D721Med (cell line): ENCODE measurements at places on chromosomes 6 and 20.

DNA sequence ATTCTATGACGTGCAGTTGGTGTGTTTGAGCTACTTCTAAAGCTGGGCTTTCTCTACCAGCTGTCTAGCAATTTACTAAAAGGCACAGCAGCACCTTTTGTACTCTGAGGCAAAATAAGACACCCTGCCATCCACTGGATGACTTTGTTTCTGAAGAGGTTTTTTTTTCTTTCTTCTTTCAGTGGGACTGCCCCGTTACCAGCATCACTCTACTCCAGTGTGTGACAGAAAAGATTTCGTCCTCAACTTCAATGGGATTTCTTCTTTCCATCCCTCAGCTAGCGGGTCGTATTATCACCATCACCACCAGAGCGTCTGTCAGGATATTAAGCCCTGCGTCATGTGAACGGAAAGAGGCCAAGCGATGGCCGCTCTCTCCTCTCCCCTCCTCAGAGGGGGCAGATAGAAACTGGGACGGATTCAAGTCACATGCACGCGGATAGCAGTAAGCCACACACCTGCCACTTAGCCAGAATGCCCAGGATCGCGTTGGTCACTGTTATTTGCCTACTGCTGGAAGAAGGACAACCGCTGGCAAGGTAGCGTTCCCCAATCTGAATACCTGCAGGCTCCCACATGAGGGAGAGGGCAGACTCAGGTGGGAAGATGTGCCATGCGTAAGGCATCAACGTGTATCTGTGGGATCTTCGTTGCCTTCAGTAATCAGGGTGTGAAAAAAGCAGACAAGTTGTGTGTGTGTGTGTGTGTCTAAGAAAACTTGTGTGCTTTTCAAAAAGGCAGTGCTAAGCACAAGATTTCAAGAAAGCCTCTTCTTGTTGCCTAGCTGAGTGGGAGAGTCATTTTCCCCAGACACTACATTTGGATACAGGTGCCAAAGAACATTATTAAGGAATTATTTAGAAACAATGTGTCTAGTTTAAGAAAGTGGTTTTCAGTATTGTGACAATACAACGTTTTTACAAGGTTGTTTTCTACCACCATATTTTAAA lies 5.4 kb downstream of the FOXF2 start:
- no peak for DNase-seq

DNA sequence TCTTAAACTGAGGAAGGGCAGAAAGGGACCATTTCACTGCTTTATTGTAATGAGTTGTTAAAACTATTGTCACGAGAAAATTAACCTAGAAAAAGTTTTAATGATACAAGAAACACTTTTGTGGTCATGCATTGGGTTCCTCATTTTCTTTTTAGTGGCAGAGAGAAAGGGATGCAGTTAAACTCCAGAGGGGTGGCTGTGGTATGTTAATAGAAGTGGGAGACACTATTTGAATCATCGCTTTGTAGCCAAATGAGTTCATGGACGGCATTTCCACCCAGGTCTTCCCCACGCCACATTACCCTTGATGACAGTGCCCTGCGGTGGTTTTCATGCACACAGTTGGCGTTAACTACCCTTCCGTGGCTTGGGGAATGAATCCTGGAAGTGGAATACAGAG lies 235.6 kb downstream of the PLCB1 start:
- DNase-seq, result no peak

DNA sequence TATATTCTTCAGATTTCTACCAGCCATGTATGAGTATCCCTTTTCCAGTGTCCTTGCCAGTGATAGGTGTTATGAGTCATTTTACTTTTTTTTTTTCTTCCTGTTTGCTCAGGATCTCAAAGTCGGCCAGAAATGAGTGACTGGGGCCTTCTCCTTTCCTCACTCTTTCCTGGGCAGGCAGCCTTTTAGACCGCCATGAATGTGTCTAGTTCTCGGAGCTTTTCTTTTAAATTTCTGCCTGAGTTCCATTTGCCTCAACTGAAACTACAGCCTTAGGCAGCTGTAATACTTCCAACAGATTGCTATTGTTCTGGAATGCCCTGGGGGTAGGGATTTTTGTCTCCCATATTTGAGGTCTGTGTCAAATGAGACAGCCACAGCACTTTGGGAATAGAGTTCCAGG lies 83.7 kb downstream of the STXBP5 start:
- DNase-seq, result no peak

- DNase-seq, result no peak
These were observed 294.0 kb downstream of the SAMD5 start for GRCh38 chr6:147802459-147802858.

- no peak for DNase-seq
These were observed 114.5 kb upstream of the SOX4 start for GRCh38 chr6:21478883-21479539.

GRCh38 chr20:17857639-17858449 lies 110.8 kb downstream of the SNX5 start:
- no peak for DNase-seq

DNA sequence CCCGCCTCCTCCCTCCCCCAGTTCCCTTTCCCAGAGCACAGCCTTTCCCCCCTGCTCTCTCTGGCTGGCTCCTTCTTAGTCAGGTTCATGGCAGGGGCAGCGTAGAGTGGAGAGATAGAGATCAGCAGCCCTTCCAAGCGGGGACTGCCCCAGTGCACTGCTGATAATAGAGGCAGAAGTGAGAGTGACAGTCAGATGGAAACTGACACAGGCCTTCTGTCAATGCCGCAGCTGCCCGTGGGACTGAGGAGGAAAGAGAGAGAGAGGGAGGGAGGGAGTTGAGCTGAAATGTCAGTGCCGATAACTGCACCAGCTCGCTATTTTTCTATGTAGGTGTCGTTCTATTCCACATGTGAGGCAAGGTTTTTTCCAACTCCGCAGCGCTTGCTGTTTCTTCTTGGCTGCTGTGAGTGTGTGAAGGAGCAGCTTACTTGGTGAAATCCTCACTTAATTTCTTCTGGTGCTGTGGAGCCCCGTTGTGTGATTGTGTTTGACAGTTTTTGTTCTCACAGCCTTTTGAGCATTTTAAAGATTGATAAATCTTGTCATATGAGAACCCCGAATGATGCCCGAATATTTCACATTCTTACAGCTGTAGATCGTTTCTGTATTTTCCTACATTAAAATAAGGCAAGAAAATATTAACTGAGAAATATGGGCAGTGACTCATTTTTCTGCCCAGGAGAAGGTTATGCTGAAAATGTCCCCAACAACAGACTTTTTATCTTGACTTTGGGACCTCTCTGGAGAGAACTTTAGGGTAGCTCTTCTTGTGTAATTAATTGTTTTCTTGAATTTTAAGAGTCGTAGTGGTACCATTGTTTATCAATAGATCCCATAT lies 386.4 kb upstream of the MMS22L start:
- DNase-seq, result no peak

DNA sequence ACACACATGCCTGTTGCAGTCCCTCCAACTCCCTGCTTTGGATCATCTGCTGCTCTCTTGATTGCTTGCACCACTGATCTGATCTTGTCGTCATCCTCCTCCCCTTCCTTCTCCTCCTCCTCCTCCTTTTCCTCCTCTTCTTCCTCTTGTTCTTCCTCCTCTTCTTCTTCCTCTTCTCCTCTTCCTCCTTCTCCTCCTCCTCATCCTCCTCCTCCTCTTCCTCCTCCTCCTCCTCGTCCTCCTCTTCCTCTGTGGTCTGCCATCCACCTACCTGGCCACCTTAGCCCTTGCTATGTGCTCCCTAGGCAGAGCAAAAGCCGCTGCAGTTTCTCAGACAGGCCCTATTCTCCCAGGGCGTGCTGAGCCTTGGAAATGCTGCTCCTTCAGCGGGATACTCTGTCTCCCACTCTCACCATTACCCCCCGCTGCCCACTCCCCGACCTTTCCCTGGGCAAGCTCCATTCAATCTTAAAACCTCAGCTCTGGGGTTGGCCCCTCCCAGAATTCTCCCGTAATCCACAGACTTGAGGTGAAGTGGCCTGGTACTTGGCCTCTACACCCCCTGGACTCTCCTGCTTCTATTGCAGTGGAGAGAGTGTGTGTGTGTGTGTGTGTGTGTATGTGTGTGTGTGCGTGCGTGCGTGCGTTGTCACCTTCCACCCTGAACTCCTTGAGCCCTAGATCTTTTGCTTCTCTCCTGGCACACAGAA lies 105.0 kb downstream of the SASH1 start:
- DNase-seq, result no peak

GRCh38 chr20:59153355-59153681 lies 10.3 kb upstream of the ZNF831 start:
- DNase-seq, result no peak

DNA sequence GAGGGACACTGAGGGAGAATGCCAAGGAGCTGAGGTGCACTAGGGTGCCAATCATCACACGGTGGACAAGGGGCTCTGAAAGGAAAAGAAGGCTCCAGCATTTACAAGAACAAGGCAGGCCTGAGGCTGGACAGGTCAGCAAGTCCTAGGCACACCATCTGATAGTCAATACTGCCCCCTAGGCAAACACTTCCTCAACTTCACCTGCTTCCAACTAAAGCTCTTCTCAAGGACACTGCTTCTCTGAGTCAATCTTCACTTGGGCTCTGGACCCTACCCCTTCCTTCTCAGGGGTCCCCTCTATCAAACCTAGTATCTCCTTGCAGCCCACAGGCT lies 37.7 kb upstream of the SLC4A11 start:
- DNase-seq, result no peak

DNA sequence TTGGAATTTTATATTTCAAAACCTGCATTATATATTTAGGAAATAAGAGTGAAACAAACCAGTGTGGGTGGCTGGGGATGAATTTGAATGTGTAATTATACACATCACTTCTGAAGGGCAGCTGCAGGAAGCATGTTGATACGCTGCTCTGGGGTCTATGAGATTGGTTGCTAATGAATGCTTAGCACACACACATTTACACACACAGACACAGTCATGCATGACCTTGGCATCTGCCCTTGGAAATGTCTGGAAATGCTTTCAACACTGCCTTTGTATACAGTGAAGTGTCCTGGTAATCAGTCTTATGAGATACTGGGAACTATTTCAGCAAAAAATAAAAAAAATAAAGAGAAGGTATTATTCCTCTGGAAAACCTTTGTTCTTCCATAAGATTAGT lies 83.4 kb downstream of the ELOVL4 start:
- DNase-seq, result no peak

DNA sequence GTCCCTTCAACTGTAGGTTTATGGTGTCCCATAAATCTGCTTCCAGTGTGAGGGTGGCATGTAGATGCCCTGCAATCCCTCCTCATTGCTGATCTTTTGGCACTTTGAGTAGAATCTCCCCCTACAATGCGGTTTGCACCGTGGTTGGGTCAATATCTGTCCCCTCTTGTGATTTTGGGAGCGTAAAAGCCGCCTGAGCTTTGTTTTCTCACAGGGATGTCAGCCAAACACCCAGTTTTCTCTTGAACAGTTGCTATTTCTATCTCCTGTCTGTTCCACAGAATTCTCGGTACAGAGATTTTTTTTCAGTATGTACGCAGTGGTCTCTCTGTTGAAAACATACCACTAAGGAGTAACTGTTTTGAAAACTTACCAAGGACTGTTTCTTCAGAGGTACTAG lies 21.8 kb downstream of the CDS2 start:
- DNase-seq, result no peak

DNA sequence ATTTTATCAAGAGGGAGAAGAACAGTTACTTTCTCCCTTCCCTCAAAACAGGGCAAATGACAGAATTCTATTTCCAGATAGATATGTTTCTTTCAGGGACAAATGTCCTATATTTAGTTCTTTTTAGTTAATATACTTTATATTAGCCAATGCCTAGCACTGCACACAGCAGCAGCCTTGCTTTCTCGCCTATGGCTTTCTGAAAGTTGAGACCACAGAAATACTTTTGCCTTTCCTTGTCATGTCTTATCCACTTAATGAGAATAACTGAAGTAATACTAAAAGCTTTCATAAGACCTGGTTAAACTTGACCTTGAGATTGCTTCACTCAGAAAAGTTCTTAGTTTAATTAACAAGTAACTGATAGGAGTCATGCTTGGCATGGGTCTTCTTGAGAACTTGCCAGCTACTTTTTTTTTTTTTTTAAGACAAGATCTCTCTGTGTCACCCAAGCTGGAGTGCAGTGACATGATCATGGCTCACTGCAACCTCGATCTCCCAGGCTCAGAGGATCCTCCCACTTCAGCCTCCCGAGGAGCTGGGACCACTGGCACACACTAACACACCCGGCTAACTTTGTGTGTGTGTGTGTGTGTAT lies 159.3 kb downstream of the CDKAL1 start:
- no peak for DNase-seq

- DNase-seq, result no peak
These were observed 48.2 kb upstream of the ARG1 start for GRCh38 chr6:131524695-131525336.

DNA sequence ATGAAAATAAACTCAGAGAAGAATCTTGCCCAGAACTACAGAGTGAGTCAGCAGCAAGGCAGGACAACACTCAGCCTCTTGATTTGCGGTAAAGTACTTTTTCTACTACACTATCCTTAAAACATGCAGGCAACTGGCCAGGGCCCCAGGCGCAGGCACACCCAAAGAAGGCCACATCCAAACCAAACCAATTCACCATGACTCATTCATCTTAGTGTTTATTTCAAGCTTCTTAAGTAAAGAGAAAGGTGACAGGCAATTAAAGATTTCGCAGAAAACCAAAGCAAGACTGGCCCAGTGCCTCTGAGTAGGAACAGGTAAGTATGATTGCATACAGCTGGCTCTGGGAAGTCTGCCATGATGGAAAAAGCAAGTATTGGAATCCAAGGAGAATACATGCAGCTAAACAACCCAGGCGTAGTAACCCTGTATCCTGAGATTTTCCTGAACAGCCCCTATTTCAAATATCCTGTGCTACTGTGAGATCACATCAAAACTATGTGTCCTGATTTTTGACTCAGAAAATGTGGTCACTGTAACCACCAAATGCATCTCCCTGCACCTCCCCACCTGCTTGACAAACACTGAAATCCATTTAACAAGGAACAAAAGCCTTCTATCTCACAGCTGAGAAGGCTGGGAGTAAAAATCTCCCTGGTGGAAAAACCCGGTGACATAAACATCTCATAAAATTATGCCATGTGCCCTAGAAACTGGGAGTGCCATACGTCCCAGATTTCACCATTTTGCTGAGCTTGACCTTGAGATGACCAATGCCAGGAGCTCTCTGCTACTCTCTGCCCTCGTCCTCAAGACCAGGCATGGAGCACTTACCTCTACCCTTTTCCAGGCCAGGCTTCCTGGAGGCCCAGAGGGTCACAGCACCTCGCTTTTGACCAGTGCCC lies 12.4 kb downstream of the WFDC3 start:
- DNase-seq, result no peak
